ENCODE measurements at places on chromosomes 2 and 18.

GRCh38 chr2:23632386-23632785 lies 247.4 kb downstream of the KLHL29 start:
- DNase-seq: no peak

- no peak for DNase-seq
Measured at GRCh38 chr2:164831887-164832286, 9.7 kb downstream of the COBLL1 start.

DNA sequence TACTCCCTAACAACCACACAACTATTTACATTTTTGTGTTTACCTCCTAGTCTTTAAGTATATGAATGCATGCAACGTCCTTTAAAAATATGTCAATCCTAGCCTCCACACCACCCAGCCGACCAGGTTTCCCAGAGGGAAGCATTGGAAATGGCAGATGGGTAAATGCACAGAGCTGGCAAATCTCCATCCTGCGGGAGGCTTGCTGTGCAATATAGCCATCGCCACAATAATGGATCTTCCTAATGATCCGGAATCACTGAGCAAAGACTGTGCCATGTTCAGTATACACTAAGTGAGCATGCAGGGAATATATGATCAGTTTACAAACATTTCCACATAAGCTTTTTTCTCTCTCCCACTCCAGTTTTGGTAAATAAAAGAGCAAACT lies 131.8 kb downstream of the NEDD4L start:
- no peak for DNase-seq

DNA sequence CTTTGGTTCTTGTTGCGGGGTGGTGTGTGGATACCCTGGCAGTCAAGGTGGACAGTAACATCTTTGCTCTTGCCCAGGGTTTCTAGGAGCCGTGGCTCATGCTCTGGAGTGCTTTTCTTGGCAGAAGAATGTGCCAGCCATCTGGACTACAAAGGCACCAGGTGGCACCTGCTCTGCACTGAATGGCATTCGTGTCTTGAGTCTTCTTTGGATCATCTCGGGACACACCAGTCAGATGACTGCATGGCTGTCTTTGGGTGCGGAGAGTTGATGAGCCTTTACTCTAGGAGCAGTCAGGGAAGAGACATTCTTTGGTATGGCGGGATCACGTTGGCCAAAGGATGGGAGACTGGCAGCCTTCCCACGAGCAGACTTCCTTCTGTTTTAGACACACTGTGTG lies 104.1 kb upstream of the SEC11C start:
- no peak for DNase-seq
